ENCODE measurements at places on chromosomes 4 and X. TPM values are rescaled to one million over a fixed set of nuclear protein-coding genes. Genes with fewer than 3 reads are reported as not detected.

Gene OFD1
- total RNA-seq: 40.1 TPM

Gene HSPA4L
- total RNA-seq: 0.10 TPM

Gene INTS12
- total RNA-seq: 21.4 TPM

Gene CT47B1
- total RNA-seq: not detected

Gene CLGN
- 0.42 TPM for total RNA-seq

Gene PLAC8
- 354 TPM for total RNA-seq

Gene TCEAL5
- 0.10 TPM for total RNA-seq

Gene APEX2
- 4.4 TPM for total RNA-seq

Gene LDB2
- 0.52 TPM for total RNA-seq

Gene FRMD7
- 0.10 TPM for total RNA-seq

Gene CYTL1
- 0.84 TPM for total RNA-seq

Gene RBM3
- total RNA-seq: 377 TPM

Gene MAGED4B
- 0.42 TPM for total RNA-seq

Gene RAB33A
- total RNA-seq: 8.2 TPM
